Coronary artery (tissue), 2 donors: ENCODE measurements at places on chromosomes 6 and 20.

GRCh38 chr20:17885544-17885943 is 83.0 kb downstream of the SNX5 start:
- DNase-seq: no peak

- no peak for DNase-seq
These were observed 16.6 kb downstream of the DNAAF9 start for GRCh38 chr20:3390759-3391425.

GRCh38 chr20:45404438-45404837 is 3.7 kb upstream of the DBNDD2 start:
- DNase-seq: no peak

DNA sequence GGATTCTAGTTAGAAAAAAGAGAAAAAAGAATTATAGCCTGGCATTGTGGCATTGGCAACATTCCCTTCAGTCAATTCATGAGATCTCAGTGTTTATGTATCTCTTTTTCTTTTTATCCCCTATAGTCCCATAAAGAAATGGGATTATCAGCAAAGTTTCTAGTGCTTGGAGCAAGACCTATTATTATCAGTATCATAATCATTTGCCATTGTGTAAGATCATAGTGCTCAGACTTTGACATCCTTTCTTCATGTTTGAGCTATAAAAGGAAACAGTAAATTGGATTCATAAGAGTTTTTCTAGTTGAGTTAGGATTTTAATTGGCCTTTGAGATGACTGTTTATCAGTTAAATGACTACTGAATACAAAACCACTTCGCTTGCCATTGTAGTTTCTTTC is 295.6 kb downstream of the GRIK2 start:
- no peak for DNase-seq

GRCh38 chr6:49543087-49543858 is 7.2 kb upstream of the C6orf141 start:
- DNase-seq: no peak

DNA sequence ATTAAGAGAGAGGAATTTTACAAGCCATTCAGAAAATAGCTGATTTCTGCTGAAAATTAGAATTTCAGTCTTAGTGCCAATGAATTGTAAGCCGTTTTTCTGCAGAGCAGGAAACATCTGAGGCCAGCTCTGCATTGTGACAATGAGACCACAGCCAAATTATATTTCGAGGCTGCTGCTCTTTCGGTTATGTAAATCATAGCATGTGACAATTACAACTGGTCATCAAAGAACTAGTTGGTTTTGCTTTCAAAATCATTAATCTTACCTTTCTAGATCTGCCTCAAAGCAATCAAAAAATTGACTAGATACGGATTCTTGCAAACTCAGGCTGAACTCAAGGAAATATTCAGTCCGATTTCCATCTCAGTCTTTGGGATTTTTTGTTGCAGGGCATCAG is 33.4 kb upstream of the INSM1 start:
- no peak for DNase-seq

DNA sequence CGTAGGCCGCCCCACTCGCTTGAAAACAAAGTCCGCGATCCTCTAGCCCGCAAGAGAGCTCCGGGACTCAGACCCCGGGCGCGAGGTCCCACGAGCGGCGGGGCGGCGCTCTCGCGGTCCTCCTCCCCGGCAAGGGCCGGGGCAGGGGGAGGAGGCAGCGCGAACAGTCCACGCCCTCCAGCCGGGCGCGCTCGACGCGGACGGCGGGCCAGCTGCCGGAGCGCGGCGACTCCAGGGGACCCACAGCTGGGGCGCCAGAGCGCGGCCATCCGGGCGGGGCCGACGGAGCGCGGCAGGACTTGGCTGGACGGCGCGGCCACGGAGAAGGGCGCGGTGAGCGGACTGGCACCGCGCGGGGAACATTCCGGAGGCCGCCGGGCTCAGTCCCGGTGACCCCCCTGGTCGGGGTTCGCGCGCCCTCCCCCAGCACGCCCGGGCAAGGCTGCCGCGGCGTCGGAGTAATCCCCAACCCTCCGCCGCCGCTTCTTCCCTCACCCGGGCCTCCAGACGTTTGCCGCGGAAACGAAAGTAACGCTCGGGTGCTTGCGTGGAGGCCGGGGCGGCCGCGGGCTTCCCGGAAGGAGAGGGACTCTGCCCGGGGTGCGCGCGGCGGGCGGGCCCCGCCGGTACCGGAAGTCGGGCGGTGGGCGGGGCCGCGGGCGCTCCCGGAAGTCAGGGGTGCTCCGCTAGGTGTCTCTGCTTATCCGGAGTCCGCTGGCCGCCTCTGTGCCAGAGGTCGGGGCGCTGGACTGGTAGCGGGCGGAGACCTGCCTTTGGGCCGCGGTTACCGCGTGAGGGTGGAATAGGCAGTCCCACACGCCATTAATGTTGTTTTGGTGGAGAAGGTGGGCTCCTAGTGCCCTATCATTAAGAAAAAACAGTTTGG is at the start of gene RIPK1:
Gene RIPK1 (plus strand): TSS at position 166 of the 886 bp plus-strand sequence. CDS start 8,330 bp downstream, outside the sequence.
- peak; percentile 96 for DNase-seq
